Fibroblast of skin of scalp (primary cell): ENCODE measurements at places on chromosomes 5 and 9.
A peak's percentile ranks its signal among the peaks of the same experiment; 100 is the strongest.

DNA sequence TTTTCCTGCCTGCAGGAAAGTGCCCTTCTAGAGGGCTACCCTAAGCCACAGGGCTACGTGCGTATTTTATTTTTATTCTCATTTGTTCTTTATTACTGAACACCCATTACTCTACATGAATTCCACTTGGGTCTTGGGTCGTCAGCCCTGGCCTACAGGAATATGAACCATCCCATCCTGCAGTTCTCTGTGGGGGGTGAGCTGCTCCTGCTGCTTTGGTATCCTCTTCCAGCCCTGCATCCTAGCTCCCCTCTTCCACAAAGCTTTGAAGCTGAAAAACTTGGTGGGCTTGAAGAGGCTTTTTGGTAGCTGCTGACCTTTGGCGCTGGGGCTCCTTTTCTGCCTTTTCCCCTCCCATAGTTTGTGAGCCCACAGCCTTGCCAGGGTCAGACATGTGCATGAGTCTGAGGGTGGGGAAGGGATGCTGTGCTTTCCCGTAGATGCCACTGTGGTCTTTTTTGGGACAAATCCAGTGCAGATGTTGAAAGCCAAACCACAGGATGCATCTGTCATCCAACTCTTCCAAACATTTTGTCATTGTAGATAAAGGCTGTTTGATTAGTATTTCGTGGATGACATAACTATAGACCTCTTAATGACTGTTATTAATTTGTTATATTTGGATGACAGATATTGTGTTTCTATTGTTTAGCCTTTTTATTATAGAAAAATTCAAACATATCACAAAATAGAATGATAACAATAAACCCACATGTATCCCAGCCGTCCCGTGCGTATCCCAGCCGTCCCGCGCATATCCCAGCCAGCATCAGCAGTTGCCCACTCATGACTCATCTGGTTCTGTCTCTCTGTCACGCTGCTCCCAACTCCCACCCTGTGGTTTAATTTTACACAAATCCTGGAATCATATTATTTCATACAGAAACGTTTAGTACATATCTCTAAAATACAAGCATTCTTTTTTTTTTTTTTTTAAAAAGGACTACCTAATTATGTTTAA lies 43.9 kb downstream of the SLC46A2 start:
- DNase-seq: peak; percentile 59

- DNase-seq: no peak
These were observed 219.3 kb downstream of the CEMIP2 start for GRCh38 chr9:71549023-71549422.

- DNase-seq: no peak
These were observed 31.9 kb upstream of the HAND1 start for GRCh38 chr5:154509784-154510555.

GRCh38 chr9:34976441-34976840 lies 13.1 kb upstream of the DNAJB5 start:
- no peak for DNase-seq

DNA sequence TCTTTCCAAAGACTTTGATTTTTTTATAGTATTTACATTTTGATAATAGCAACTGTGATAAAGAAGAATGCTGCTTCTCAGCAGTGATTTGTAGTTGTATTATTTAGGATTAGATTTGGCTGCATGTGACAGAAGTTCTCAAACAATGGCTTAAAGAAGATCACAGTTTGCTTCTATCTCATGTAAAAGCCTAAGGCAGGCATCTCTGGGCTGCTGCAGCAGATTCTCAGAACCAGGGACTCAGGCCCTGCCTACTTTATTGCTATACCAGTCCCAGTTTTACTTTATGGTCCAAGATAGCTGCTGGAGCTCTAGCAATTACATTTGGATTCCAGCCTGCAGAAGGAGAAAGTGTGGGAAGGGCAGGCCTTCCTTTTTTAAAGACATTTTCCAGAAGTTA lies 8.8 kb upstream of the SNX2 start:
- DNase-seq: no peak

DNA sequence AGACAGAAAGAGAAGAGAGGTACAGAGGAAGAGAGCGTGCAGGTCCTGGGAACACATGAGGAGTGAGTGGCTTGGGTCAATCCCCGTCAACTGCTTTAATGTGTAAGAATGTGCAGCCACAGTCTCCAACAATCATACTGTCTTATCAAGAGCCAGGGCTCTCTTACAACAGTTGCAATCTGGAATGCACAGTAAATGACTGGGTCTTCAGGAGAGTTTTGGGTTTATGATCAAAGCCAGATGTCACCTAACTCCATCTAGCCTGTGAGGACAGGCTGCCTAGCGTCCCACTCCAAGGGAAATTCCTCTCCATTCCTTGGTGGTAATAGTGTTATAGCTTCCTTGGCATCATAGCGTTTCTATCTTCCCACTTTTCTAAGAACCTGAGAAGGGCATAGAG lies 75.0 kb upstream of the TRIO start:
- DNase-seq: peak; percentile 26
